ENCODE measurements at places on chromosomes 11 and 22. TPM values are rescaled to one million over a fixed set of nuclear protein-coding genes. Genes with fewer than 3 reads are reported as not detected.

- peaks cover 9% of the 10 kb centered on the region for H3K4me1 ChIP-seq
- peaks cover 8% of the 10 kb centered on the region for H3K36me3 ChIP-seq
- no peaks in the 10 kb centered on the region for H3K27me3 ChIP-seq
- no peak overlapping the region for H3K4me3 ChIP-seq
- no peak for DNase-seq
- H3K27ac ChIP-seq = no peak overlapping the region
Measured at GRCh38 chr11:7610393-7610792, 62.9 kb downstream of the CYB5R2 start.

- H3K27me3 ChIP-seq = no peaks in the 10 kb centered on the region
- H3K4me3 ChIP-seq = no peak overlapping the region
- peaks cover 24% of the 10 kb centered on the region for H3K36me3 ChIP-seq
- H3K27ac ChIP-seq = no peak overlapping the region
- peaks cover 6% of the 10 kb centered on the region for H3K4me1 ChIP-seq
Measured at GRCh38 chr11:72429626-72430025, 4.7 kb downstream of the CLPB start.

Gene RAPSN
- polyA plus RNA-seq = 0.38 TPM

Gene C11orf97
- polyA plus RNA-seq = 7.4 TPM

- no peaks in the 10 kb centered on the region for H3K36me3 ChIP-seq
- H3K27ac ChIP-seq = no peak overlapping the region
- DNase-seq = no peak
- H3K4me1 ChIP-seq = peaks cover 2% of the 10 kb centered on the region
Measured at GRCh38 chr11:77146261-77147035, 18.4 kb downstream of the MYO7A start.
